ENCODE measurements at places on chromosomes 2 and 18.

DNA sequence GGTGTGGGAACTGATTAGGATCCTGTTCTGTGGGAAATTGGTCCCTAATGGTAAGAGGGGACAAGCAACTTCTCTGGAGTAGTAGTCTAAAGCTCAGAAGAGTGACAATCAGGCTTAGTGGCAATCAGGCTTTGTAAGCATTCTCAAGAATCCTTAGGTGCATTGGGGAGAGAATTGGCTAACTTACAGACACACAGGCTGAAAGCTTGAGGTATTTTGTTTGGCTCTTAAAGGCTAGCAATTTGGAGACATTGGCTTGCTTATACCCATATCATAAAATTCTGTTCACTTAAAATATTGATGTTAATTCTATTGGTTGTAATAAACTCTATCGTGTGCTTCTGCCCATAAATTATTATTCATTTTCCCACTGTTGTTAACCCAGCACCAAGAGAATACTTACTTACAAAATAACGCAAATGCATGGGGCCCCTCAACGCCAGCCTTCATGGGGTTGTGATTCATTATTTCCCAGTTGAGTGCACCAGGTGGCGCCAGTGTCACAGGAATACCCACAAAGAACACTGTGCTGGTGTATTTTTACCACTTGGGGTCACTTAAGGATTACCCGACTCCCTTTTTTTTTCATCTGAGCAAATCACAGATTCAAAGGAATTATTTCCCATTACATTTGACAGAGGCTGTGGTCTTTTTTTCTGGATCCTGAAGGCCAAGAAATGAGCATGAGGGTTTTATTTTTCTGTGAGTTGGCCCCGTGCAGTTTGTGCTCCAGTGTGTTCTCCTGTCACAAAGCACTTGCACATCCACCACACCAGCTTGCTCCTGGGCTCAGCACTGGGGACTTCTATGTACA lies 45.5 kb downstream of the DDX1 start:
- DNase-seq: peak; percentile 68

DNA sequence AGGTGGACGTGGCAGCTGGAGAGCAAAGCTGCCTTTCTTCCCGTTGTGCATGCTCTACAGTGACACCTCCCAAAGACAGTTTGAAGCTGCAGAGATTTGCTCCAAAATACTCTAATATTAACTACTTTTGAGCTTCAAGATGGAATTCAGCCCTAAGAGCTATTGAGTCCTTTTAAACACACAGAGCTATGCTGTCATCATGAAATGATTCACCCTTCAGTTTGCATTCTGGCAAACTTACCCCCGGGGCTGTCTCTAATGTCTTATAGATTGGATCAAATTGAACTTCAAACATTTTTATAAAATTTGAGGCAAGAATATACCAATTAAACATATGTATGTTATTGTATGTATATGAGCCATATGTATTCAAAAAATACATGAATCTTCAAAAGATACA lies 110.7 kb upstream of the EFEMP1 start:
- DNase-seq: no peak

GRCh38 chr18:78571831-78572347 lies 407.7 kb upstream of the SALL3 start:
- DNase-seq: no peak

DNA sequence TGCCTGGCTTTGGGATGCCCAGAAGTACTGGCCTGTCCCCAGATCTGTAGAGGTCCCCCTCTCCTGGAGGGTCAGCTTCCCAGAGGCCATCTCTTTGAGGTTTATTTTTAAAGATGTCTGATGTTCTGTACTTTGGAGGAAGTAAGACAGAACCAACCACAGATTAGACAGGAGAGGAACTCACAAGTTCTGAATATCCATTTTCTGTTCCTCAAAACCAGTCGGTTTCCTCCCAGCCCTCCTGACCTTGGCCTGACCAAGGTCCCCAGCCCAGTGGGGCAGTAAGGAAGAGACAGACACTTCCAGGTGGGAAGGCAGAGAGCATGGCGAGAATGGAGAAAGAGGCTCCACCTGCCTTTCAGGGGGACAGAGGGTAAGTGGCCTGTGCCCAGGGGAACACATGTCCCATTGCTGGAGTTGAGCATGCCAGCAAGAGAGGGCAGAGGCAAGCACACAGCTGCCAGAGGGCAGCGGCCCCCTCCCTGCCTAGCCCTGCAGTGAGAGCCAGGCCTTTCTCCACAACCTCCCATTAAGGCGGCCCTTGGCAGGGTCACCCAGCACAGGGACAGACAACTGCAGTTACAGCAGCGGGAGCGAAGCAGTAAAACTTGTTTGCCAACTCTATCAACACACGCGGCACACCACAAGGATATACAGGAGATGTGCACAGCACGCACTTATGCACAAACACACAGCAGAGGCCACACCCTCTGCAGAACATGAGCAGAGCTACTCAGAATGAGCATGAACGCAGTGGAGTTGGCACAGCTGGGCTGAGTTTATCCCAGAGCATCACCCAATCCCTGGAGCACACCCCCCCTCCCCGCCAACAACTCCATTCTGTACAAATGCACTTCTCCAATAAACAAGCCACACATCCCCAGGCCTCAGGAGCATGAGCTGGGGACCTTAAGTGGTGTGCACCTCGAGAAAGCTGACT lies 18.5 kb upstream of the SEMA4C start:
- DNase-seq: no peak

DNA sequence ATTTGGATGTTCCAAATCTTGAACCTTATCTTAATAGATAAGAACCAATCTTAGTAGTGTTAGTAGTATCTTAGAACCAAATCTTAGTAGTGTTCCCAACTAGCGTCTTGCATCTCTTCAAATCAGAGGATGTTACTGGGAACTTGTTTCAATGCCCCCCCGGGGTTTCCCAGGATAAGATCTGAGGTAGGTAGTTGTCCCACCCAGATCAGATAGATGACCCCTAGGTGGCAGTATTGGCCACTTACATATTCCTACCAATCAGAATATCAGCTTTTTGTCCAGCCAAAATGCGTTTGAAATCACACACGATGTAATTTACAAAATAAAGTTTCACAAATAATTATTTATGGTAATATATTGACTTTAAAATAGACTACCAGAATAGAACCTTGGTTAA lies 314.8 kb downstream of the MBD2 start:
- peak; percentile 1 for DNase-seq

- no peak for DNase-seq
Measured at GRCh38 chr2:182415771-182416170, 11.1 kb downstream of the PDE1A start.

DNA sequence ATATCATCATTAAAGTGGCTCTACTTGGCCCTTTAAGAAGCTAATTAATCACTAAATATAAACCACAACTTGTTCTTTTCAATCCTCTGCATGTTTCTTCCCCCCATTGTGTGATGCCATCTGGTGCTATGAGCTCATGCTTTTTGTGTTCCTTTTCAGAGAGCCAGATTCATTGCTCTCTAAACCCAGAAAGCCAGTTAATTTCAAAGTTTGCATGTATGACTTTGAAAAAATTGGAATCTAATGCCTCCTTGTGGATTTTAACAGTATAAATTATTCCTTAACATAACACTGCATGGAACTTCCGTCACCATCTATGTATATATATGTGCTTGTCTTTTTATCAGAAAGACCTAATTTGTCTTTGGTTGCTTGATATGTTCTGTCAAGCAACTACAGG lies 31.1 kb downstream of the TMEM178A start:
- peak; percentile 87 for DNase-seq

DNA sequence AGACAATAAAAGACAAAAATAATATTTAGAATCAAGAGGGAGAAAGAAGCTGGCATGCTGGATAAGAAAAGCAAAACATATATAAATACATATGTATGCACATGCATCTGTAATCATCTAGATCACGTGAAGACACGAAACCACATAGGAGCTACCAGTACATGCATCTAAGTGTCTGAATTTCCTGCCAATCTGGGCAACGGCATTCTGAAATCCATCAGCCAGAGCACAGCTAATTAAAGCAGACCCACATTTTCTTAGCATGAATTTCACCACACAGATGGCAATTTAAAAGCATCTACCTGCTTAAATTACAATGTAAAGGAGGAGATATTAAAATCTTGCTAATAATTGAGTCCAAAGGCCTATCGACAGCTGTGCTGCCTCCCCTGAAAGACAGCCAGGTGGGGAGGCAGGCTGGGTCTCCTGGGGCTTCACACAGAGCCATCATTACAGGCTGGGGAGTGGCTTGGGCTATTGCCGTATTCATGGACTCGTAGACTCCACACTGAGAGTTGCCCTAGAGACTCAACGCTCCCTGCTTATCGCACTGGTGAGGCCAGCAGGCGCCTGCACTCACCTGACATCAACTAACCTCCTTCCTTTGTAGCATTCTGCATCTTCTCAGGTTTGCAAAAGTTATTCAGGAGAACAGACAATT lies 272.5 kb upstream of the PXDN start:
- DNase-seq: no peak

DNA sequence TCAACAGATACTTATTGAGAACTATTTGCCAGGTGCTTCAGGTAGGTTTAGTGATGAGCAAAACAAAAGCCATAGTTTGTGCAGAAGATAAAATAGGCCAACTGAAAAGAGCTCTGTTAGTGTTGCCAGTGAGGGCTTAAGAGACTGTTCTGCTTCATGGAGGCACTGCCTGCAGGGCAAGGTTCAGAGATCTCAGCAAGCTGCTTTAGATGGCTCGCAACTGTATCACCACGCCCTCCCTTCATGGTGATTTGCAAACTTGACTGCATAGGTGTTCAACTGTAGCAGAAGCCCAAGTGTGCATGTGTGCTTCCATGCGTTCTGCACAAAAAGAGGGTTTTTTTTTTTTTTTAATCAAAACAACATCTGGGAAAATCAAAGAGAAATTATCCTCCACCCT lies 84.5 kb downstream of the RAPH1 start:
- DNase-seq: no peak

GRCh38 chr18:29494371-29494770 lies 1317.4 kb upstream of the CDH2 start:
- no peak for DNase-seq

- no peak for DNase-seq
Measured at GRCh38 chr2:46197672-46198071, 99.5 kb upstream of the EPAS1 start.

DNA sequence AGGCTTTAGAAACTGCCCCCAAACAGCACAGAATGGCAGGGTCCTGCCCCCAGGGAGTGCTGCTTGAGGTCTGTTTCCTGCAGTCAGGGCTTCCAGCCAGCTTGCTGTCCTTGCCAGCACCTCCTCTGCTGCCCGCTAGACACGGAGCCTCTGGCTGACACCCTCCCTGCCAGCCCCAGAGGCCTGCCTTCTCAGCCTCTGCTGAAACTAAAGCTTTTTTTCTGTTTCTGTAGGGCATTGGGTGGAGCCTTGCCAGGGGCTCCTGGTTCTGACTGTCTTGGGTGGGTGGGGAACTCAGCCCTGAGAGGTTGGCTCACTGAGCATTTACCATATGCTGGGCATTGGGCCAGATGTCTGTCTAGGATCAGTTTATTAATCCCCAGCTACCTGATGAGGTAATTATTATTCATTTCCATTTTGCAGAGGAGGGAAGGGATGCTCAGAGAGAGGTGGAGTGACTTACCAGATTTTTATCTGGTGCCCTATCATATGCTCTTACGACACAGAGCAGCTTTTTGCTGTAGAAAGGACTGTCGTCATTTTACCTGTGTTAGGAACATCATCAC lies 35.4 kb downstream of the INPP4A start:
- peak; percentile 62 for DNase-seq

DNA sequence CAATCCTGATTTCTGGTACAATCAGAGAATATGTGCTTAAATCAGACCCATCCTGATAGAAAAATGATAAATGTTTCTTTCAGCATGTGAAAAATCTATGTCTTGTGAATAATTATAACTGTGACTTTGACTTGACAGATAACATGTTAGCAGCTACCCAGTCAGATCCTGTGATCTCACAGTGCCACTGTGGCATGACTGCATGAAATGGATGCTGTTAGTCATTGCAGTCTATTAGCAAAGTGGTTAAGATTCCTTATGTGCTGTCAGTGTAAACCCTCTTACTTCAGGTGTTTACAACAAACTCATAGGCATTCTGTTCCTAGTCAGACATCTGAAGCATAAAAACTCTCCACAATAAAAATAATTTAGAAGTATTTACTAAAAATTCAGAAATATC lies 244.6 kb upstream of the RND3 start:
- DNase-seq: peak; percentile 86

- DNase-seq: no peak
Measured at GRCh38 chr2:82428251-82428650, 2030.8 kb downstream of the SUCLG1 start.

- peak; percentile 8 for DNase-seq
Measured at GRCh38 chr2:219902891-219903552, 275.6 kb downstream of the SLC4A3 start.

- DNase-seq: no peak
Measured at GRCh38 chr2:233408366-233409285, 54.3 kb downstream of the DGKD start.

DNA sequence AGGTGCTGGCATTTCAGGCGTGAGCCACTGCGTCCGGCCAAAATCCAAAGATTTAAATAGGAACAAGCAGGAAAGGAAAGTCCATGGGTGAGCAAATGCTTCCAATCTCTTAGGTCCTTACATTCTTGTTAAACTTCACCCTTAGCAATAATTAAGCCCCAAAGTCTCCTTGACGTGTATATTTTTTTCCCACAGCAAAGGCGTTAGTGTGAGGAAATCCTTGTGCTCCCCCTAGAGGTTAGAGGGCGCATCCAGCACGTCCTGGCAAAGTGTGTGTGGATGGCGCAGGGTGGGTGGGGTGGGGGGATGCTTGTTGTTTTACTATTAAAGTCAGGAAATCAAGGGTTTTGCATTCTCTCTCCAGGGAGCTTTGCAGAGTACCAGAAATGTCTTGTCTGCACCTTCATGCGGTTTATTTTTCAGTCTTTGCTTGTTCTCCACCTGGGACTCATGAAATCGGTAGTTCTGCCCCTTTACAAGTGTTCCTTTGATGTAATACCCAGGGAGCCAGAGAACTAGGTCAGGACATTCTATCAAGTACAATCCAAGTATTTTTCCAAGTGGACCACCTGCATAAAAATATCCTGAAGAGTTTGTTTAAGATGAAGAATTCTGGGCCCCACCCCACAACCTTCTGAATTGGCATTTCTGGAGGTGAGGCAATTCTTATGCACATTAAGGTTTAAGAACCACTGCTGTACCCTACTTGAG lies 22.2 kb upstream of the ITSN2 start:
- peak; percentile 65 for DNase-seq

GRCh38 chr2:230582851-230583283 lies 129.8 kb upstream of the CAB39 start:
- DNase-seq: peak; percentile 21

DNA sequence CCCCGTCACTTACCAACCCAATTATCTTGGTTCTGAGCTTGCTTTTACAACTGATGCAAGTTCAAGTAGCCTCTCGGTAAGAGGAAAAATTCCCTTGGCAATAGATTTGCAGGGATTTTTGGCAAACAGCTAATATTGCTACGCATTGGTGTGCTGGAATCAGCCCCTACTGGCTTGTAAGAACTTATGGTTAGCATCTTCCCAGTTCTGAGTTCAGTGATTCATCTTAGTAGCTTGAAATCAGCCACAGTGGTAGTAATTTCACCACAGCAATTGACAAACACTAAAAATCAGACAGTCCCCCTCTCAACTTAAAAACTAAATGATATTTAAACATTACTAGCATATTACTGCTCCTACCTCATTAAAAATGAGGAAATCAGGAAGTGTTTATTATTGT lies 5.9 kb upstream of the RAX start:
- no peak for DNase-seq
